Brain (organoid and tissue), 16 donors: ENCODE measurements at places on chromosomes 5 and 9.

DNA sequence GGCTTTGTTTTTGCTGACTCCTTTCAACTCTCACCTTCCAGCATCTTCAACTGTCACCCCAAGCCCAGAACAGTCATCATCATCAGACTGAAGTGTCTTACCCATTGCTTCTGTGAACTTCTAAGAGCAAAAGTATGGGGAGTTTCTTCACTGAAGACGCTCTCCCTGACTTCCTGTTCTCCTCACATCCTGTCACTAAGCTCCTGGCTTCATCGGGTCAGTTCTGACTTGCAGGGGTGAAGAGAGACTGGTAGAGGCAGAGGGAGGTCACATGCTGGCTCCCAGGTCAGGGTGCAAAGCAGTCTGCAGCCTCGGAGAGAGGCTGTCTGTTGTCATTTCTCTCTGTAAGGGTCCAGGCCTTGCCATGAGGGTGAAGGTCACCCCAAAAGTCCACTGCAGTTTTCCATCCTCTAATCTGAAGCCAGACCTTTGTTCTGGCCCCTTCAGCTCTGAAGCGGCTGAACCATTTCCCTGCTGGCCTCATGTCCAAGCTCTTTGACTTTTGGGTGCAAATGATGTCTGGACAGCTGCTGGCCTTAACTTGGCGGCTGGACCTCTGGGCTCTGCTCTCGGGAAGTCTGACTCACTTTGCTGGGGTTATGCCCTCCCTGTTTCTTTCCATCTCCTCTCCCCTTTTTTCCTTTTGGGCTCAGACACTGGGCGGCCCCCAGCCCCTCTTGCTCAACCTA lies 305.0 kb downstream of the RAB3C start:
- no peak for DNase-seq

GRCh38 chr9:92097997-92098482 lies 17.2 kb downstream of the SPTLC1 start:
- peak; percentile 95 for DNase-seq

DNA sequence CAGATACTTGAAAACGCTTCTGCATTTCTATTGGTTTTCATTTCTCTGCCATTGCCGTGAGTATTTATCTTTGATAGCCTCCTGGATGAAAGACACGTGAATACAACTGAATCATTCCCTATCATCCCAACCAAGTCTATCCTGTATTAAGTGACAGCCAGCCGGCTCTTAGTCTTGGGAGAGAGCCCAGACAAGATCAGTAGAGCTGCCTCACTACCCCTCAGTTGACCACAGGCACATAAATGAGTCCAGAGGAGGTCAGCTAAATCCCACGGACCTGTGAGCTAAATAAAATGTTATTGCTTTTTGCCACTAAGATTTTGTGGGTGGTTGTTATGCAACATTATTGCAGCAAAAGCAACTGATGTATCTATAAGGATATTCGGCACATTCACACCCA lies 639.0 kb upstream of the ACO1 start:
- DNase-seq: no peak

- no peak for DNase-seq
Observed at GRCh38 chr5:17443333-17444130, 54.5 kb upstream of the TAF11L2 start.

DNA sequence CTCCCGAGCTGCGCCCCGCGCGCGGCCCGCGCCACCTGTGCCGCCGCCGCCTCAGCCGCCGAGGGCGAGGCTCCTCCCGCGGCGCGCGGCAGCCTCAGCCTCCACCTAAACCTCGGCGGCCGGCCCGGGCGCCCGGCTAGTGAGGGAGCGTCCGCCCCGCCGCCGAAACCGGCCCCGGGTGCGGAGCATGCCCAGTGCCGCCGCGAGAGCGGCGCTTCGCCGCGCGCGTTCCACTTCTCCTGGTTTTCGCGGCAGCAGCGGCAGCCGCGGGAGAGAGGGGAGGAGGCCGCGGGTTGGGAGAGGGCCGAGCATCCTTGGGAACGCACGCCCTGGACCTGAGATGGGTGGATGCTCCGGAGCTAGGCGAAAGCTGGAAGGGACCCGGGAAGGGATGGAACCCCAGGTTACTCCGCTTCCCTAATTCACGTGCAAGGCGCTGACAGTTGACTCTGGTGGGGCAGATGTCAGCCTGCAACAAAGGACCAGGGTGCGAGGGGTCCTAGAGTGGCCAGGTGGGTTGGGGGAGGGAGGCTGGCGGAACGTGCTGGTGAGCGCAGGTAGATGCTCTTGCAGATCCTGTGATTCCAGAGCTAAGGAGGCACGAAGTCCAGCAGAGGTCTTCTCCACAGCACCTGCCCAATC lies at the start of gene CTNND2:
CTNND2 (minus strand) TSS at position 182 of the 642 bp plus-strand sequence. CDS start 593 bp downstream, outside the sequence.
- DNase-seq: peak; percentile 97

DNA sequence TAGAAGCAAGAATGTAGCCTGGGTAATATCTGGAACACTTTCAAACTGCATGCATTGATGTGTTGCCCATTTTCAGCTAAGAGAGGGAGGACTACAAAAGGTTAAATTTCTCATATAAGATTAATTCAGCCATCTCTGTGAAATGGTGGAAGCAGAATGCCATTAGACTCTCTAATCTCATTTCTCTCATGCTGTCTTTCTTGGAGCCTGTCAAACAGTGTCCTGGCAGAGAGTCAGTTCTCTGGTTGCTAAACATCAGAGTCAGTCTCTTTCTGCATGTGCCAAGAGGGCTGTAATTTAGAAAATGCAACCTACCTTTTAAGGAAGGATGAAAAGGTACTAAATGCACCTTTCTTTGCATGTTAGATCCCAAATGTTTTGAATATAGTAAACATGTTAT lies 910 bp upstream of the GARNL3 start:
- DNase-seq: peak; percentile 81

DNA sequence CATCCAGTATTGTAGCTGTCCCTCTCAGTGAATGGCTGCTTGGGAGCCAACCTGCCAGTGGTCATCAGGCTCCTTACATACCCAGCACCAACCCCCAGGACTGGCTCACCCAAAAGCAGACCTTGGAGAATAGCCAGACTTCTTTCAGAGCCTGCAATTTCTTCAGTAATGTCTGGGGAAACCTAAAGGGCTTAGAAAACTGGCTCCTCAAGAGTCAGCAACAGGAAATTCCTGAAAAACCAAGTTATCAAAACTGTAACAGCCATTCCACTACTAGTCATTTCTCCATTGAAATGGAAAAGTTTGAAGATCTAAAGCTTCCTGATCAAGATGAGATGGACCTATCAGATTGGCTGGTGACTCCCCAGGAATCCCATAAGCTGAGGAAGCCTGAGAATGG lies 12.3 kb upstream of the STING1 start:
- DNase-seq: no peak

DNA sequence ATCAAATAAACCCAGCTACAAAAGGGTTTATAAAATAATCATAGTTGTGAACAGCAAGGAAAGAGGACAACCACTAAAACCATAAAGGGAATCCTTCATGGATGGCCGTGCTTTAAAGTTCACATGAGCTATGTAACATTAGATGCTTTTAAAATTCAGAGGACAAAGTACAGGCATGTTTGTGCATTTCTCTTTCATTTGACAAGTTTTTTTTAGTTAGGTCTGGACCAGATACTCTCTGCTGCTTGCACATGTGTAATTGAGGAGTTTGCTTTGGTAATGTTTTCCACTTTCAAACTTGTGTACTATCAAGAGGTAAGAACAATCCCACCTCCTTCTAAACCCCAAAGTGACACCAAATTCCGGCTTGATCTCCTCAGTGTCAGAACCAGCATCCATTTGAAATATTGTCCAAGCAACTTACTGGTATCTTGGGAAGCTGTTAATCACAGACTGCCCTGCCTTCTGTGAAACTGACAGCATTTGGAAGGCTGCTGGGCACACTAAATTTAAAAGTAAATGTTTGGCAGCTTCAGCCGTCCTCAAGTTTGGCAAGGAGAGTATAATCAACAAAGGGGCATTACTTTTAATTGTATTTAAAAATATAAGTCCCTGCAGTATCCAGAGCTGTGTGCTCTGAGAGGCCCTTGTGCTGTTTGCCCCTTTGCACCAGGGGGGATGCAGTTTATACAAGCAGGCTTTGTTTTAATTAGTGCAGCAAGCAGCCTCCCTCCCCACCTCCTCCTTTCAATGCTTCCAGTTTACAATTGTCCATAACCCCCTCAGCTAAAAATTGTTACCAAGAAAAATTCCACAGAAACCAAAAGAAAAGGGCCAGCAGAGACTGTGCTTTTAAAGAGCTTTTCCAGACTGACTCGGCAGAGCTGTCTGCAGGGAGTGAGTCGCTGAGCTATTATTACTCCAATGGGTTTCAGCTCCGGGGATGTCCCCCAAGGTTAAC lies 328.3 kb upstream of the MPDZ start:
- DNase-seq: peak; percentile 87

DNA sequence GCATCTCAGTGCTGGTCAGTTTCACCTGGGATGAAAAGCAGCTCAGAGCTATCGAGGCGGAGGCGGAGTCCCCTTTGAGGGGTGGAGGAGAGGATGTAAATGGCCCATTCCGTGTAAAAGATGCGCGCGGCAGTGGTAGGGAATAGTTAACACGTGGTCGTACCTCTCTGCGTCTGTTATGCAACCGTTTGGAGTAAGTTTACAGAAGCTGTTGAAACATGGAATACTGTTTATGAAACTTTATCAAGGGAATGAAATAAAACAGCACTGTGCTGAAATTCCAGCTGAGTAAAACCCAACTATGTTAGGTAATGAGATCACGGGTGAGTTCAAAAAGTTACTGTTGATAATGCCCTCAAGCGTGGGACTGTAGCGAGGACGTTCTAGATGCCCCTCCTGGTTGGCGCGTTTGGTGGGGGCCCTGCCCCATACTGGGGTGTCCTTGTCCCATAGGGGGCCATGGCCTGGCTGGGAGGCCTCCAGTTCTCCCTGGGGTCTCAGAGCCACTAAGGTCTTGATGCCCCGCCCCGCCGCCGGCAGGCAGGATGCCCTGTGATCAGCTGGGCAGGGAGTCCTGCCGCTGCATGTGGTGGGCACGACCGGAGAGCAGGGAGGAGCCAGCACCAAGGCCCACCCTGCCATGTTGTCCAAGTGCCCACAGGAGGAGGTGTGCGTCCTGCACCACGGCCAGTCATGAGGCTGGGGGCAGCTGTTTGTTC lies 90.9 kb downstream of the COL5A1 start:
- DNase-seq: no peak

- no peak for DNase-seq
Observed at GRCh38 chr9:130640681-130641080, 23.7 kb upstream of the PRDM12 start.

- DNase-seq: no peak
Observed at GRCh38 chr5:72921886-72922285, 34.0 kb upstream of the FCHO2 start.

DNA sequence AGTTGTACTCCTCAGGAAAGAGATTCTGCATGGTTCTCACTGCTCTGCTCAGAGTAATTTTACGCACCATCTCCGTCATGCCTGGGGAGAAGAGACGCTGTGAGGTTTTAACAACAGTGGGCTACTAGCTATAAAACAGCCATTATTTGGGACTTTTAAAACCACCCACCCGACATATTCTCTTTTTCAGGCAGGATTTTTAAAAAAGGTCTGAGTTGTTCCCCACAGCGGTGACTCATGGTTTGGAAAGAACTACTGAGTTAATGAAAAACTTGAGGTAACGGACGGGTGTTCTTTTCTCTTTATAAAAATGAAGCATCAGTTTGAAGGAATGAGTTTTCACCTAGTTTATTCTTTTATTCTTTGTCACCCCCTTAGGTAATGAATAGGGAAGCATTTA lies 61.3 kb downstream of the TTLL11 start:
- DNase-seq: no peak

DNA sequence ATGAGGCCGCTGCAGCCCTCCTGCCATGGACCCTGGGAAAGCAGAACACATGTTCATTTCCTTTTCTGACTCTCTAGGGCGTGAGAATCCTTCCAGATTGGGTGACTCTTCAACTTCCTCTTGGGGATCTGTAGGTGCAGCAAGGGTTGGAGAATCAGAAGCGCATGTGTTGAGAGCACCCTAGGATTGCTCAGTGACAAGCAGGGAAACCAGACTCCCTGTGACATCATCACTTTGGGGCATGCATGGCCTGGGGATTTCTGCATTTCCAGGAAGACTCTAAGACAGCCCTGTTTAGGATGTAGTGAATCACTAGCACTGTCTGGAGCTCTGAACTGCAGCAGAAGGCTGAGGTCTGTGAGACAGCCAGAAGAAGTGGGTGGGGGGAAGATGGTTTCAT lies 15.1 kb upstream of the LCP2 start:
- DNase-seq: peak; percentile 12

DNA sequence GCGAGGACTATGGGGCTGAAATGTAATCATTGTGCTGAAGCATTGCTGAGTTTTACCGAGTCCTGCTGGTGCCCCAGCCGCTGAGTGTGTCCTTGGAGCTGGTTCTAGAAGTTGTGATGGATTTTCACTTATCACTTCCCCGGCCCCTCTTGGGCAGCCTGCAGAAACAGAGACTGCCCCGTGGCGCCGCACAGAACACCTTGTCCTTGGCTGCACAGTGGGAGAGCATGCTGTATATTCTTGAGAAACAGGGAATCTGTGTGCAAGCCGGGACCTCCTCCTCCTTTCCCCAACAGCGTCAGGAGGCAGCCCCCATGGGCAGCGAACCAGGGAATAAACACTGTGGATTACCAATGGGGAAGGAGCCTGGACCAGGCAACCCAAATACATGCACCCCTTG lies 90.6 kb upstream of the RUFY1 start:
- no peak for DNase-seq

GRCh38 chr9:127081250-127082185 lies 40.9 kb downstream of the ANGPTL2 start:
- no peak for DNase-seq

DNA sequence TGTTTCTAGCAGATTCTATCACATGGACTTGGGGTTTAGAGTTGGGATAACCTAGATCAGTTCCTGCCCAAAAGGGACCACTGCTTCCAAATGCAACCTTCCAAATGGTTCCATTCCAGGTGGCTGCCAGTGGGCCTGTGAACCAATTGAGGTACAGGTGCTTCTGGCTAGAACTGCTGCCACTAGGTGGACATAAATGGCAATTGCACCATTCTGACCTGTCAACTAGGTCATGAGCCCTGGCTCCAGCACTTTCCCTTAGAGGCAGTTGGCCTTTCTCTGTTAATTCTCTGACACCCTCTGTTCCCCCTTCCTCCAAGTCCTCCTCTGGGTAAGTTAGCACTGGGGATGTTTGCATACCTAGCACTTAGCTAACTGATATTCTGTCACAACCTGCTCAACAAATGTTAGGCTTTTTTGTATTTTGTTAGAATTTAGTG lies 16.6 kb upstream of the HEMGN start:
- DNase-seq: no peak

- DNase-seq: no peak
Observed at GRCh38 chr5:137665678-137666460, 70.0 kb downstream of the KLHL3 start.
